Activated naive CD4-positive, alpha-beta T cell treated with anti-CD3 and anti-CD28 coated beads, Interleukin-2, amount 50 U/mL, for 16 hours (primary cell): ENCODE measurements at places on chromosomes 16 and 17.

GRCh38 chr17:64148017-64148631 is 18.2 kb upstream of the ERN1 start:
- no peak for DNase-seq

GRCh38 chr17:79135628-79136405 is 61.2 kb downstream of the ENGASE start:
- DNase-seq, result no peak

- peak; percentile 29 for DNase-seq
These were observed 10.9 kb downstream of the ADGRG1 start for GRCh38 chr16:57639172-57639887.

GRCh38 chr17:9115214-9116191 is 94.2 kb downstream of the NTN1 start:
- peak; percentile 54 for DNase-seq

DNA sequence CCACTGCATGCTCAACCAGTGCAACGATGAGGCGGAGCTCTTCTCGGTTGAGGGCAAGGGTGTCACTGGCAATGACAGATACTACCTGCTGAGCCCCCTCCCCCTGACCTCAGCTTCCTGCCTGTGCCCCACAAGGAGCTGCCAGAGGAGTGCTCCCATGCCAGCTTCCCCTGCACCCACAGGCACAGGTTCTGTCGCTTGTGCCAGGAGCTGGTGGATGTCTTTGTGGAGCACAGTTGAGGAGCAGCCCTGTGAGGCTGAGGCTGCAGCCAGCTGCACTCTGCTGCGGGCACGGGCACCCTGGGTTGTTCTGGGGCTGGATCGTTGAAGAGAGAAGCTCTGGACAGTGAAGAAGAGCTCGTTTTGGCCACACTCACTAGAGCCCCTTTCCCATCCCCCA is 165.3 kb upstream of the ZNF267 start:
- no peak for DNase-seq

GRCh38 chr17:63838631-63839171 is 3.8 kb downstream of the SMARCD2 start:
- DNase-seq, result no peak

DNA sequence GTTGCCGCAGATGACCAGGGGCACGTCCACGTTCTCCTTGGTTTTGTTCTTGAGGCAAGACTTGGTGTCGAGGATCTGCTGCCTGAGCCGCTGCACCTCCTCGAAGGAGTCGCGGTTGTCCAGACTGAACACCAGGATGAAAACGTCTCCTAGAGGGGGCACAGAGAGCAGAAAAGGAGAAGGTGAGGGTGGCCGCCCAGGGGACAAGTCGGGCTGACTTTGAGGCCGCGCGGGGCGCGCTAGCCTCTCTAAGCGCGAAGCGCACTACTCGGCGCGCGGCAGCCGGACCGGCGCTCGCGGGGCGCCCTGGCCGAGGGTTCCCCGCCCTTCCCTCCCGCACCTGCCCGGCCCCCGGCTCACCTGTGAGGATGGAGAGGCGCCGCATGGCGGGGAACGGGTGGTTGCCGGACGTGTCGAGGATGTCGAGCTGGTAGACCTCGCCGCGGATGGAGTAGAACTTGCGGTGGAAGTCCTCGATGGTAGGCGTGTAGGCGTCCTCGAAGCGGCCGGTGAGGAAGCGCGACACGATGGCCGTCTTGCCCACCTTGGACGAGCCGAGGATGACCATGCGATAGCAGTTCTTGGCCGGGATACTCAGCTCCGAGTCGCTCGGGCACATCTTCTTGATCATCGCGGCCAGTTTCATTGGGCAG is 533 bp downstream of the RASD1 start:
- DNase-seq, result no peak

- no peak for DNase-seq
These were observed 11.9 kb downstream of the CEP20 start for GRCh38 chr16:15876503-15876902.

DNA sequence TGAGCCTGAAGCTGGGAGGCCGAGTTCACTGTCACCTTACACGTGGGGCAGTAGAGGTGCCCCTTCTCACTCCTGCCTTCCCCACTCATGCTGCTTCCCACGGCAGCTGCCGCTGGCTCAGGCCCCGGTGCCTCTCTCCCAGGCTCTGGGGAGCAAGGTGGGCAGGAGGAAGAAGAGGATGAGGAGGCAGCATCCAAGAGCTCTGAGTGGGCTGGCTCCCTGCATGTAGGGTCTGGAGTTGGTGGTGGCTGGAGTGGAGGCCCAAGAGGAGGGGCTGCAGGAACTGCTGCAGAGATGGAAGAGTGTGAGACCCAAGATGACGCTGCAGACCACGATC is 8.9 kb downstream of the NKIRAS2 start:
- DNase-seq, result no peak

DNA sequence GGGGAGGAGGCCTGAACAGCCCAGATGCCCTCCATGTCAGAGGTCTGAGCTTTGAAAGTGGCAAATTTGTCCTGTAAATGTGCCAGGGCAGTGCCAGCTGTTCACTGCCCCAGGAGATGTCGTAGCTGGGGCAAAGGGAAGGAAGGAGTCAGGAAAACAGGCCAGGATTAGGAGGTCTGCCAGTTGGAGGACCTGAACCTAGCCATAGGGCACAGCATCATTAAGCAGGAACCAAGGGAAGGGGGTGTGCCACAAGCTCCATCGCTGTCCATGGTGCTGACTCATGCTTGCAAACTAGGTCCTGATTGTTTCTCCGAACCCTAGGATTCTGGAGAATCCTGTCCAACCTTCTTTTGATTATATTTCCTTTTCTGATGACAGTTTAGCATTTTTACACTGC is 124.2 kb downstream of the TMEM132E start:
- DNase-seq, result no peak

DNA sequence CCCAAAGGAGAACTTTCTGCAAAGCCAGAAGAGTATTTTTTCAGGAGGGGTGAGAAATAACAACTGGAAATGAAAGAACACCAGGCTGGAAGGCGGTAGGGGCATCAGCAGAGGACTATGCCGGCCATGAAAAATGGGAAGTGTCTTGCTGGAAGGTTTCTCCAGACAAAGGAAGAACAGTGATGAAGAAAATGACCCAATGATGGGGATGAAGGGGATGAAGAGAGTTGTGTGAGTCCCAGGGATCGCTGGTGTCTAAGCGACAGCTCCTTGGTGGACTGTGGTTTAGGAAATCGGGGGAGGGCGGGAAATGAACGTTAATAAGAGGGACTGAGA is 623 bp downstream of the TTLL6 start:
- no peak for DNase-seq

GRCh38 chr16:60674241-60674640 is 1362.0 kb downstream of the CDH8 start:
- DNase-seq, result no peak

DNA sequence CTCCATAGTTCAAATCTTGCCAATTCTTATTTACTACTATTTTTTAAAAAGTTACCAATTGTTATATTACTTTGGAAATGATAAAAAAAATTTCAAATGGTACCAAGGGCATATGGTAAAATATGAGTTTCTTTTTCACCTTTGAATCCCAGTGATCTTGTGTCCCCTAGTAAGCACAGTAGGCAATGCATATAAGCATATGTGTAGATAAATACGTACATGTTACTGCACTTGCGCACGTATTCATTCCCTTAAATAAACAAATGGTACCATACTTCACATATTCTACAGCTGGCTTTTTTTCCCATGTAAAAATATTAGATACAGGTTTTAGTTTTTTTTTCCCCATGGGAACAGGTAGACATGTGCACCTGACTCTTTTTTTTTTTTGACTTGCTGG is 27.6 kb downstream of the HEATR9 start:
- no peak for DNase-seq

- peak; percentile 76 for DNase-seq
These were observed at the start of gene NATD1 for GRCh38 chr17:21252796-21253645. Gene NATD1, minus strand, starts transcription at chr17:21253410. Its CDS starts 146 bp downstream, at chr17:21253264.

- DNase-seq, result no peak
These were observed 93.0 kb downstream of the SEC14L1 start for GRCh38 chr17:77233635-77234334.

DNA sequence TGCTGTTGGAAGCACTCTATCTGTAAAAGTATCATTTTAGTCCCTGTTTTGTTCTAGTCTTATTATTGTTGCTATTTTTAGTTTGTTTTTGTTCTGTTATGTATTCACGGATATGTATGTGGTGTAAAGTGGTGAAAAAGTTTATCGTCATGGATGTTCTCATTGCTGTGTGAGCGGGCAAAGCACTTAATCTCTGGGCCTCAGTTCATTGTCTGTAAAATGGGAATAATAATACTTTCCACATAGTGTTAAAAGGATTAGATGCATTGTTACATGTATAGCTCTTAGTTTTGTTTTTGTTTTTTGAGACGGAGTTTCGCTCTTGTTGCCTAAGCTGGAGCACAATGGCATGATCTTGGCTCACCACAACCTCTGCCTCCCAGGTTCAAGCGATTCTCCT is 19.8 kb downstream of the TAOK1 start:
- DNase-seq, result no peak

DNA sequence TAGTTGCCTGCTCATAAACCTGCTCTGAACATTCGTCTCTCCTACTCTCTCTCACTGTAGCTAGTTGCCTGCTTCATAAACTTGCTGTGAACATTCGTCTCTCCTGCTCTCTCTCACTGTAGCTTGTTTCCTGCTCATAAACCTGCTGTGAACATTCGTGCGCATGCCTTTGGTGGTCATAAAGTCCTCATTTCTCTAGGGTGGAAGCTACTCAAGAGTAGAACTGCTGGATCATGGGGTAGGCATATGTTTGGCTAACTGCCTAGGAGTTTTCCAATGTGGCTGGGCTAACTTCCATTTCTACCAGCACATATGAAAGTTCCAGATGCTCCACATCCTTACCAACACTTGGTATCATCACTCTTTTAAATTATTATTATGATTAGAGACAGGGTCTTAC is 174.6 kb upstream of the RPH3AL start:
- no peak for DNase-seq

DNA sequence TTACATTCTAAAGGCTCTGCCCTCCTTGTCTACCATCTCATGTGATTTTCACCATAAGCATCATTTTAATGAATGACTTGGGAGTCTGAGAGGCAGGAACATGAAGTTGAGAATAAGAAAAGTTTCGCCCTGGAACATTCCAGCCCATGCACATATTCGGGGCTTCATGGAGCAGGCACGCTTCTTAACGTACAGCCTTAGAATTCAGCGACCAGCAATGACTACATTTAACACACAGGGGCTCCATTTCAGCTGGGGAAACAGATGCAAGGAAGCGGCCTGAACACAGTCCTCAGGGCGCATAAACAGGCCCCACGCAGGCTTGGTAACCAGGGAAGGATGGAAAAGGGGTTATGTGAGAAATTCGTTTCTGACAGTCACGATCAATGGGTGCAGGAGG is 357.4 kb downstream of the SLC39A11 start:
- no peak for DNase-seq

DNA sequence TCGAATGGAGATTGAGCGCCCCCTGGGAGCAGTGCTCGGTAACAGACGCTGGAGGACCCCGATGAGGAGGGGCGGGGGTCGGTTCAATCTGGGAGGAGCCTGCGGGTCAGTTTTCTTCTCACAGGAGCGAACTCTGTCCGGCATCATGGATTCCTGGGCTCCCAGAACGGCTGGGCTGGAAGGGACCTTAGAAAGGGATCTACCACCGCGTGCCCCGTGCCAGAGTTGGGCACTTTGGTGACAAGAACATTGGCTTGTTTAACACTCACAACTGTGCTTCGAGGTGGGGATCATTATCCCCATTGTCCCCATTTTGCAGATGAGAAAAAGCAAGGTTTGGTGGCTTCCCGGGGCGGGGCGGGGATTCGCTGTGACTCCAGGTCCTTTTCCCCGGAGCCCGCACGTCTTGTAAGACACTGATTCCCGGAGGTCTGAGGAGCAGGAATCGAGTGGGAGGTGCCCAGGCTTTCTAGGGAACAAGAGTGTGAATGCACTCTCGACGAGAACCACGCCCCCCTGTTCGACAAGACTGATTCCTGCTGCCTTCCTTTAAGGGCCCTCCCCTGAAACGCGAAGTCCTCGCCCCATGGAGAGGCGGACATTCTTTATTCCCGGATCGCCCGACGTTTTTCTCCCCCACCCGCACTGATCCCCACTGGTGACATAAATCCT is 1.5 kb upstream of the FBXL19 start:
- peak; percentile 90 for DNase-seq

- DNase-seq, result no peak
These were observed 28.3 kb downstream of the VPS35L start for GRCh38 chr16:19583665-19584300.

DNA sequence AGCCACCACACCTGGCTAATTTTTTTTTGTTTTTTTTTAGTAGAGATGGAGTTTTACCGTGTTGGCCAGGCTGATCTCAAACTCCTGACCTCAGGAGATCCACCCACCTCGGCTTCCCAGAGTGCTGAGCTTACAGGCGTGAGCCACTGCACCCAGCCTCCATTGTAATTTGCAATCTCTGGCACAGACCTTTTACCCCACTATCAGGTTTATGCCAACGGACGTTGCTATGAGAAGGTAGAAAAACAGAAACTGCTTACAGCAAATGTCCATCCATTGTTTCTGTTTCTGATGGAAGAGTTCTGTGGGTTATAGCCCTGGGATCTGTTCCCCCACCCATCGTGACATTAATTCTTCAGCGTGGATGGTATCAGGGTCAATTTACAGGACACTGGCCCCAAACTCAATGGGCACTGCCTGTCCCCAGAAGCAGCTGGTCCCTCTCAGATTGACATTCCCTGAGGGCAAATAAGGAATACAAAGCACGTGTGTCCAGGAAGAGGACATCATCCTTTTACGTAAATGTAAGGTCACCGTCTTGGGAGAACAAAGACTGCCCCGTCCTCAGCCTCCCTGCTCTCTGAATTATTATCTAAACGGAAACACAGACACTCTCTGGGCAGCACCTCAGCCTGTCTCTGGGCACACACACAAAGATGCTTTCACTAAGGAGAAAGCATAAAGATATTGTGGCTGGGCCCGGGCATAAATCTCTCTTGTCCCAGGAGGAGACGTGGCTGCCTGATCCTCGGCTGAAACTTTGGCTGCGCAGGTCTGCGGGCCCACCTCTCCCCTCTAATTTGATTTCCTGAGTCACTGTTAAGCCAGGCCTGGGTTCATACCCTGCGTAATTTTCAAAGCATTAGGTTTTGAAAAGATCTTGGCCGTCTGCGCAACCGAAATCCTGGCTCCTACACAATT is 5.2 kb downstream of the KCNG4 start:
- no peak for DNase-seq

DNA sequence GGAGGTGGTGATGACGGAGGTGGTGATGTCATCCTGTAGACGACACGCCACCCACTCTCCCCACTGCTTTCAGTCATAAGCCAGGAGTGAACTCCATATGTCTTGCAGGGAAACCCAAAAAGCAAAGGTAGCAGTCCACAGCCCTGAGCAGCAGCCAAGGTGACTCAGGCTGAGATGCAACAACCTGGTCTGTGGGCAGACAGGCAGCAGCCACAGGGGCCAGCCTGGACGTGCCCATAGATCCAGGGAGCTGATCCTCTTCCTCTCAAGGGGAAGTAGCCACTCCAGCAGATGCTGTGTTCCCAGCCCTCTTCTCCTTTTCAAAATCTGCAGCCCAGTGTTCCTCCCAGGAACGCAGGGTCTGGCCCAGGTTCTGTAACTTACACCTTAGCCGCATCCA is 17.3 kb upstream of the CIITA start:
- DNase-seq, result no peak

GRCh38 chr17:66506641-66507040 is 204.2 kb downstream of the PRKCA start:
- no peak for DNase-seq

- no peak for DNase-seq
These were observed 2.3 kb downstream of the RND2 start for GRCh38 chr17:43027091-43028032.

GRCh38 chr17:31595666-31596381 is 204.3 kb downstream of the RAB11FIP4 start:
- DNase-seq, result no peak
